ENCODE measurements at places on chromosomes 3 and 15.

DNA sequence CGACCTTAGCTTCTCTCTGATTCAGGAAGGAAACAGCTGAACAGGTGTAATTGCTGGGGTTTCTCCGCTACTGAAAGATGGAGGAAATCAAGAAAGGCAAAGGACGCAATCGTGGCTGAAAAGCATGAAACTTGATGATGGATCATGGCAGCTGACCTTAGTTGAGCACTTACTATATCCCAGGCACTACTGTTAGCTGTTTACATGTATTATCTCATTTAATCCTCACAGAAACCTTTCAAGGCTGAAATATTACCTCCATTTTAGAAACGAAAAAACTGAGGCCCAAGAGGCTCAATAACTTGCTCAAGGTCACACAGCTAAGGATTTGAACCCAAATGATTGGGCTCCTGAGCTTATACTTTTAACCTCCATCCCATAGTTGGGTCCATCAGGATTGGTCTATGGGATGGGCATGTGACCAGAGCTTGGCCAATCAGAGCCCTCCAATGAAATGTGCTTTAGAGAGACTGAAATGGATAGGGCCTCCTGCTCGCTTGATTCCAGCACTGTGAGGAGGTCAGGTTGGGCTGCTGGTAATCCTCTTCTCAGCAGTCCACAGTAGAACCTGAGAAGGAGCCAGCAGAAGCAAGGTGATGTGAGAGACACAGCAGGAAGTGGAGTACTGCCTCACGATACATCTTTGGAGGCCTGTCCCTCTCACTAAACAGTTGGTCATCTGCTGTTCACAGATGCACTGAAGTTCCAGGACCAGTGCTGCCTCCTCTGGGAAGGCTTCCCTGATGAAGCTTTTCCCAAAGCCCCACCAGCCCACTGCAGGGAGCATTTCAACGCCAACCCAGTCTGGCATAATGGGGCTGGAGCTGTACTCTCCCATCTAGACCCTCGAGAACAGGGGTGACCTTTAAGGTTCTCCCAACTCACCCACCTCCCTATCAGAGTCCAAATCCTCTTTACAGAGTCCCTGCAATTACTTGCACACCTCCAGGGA, 10.4 kb downstream of the CLN6 start:
- DNase-seq = no peak

- DNase-seq = no peak
These were observed 29.1 kb upstream of the RASA2 start for GRCh38 chr3:141457624-141458236.

DNA sequence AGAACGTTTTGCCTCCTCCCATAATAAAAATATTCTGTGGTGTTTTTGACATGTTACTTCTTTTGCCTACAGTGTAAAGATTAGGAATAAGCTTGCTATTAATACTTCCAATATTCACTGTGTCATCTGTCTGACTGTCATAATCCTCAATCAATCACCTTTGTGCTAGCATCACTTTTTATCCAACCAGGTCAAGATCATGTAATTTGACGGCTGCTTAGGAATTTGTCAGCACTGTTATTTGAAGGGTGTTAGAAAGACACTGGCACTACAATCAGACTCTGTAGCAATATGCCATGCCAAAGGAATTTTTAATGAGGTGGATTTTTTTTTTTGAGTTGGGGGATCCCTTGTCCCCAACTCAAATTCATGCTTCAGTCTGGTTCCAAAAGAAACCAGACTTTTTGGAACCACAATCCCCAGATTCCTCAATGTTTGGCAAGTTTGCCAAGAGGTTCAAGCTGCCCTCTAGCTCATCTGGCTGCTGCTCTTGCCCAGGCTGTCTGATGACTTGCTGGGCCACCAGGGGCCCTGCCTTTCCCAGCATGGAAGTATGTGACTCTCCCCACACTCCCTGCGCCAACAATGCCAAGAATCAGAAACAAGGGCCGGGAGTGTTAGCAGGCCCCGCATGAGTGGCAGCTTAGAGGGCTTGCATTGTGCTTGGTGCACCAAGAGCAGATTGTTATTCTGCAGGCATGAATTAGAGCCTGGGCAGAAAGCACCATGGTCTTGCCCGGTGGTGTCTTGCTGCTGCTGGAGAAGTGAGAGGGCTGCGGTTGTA, 58.6 kb upstream of the TSC22D2 start:
- no peak for DNase-seq

- no peak for DNase-seq
These were observed 87.0 kb downstream of the CFAP20DC start for GRCh38 chr3:58962816-58963215.

DNA sequence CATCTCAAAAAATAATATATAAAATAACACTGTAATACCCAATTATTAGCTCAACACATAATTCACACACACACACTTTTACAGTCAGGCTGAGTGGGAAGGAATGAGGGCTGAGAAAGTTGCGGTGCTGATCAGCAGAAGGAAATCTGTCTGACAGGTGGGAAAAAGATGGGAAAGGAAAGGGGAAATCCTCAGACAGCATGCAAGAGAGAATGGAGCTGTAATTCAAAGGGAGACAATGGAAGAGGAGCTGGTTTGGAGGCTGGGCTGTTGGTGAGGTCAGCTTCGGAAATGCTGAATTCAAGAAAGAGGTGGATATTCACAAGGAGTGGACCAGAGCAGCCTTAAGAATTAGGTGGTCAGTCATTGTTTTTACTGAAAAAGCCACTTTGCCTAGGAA, 121.6 kb upstream of the LMOD3 start:
- no peak for DNase-seq
